ENCODE measurements at places on chromosomes 3 and 15.

- DNase-seq, result no peak
Measured at GRCh38 chr3:72318504-72319193, 529.6 kb downstream of the SHQ1 start.

GRCh38 chr15:39598958-39599845 is 18.3 kb downstream of the THBS1 start:
- DNase-seq, result no peak

DNA sequence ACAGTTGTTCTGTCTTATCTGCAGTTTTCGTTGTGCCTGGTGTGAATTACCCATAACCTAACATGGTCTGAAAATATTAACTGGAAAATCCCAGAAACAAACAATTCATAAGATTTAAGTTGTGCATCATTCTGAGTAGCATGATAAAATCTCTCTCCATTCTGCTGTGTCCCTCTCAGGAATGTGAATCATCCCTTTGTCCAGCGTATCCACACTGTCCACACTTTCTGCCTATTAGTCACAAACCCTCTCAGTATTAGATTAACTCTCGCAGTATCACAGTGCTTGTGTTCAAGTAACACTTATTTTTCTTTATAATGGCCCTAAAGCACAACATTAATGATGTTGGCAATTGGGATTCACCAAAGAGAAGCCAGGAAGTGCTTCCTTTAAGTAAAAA is 203.2 kb downstream of the CGGBP1 start:
- no peak for DNase-seq

GRCh38 chr3:189508784-189509501 is 122.2 kb upstream of the TP63 start:
- DNase-seq, result no peak

- no peak for DNase-seq
Measured at GRCh38 chr15:23642413-23643044, 5.1 kb downstream of the MAGEL2 start.

DNA sequence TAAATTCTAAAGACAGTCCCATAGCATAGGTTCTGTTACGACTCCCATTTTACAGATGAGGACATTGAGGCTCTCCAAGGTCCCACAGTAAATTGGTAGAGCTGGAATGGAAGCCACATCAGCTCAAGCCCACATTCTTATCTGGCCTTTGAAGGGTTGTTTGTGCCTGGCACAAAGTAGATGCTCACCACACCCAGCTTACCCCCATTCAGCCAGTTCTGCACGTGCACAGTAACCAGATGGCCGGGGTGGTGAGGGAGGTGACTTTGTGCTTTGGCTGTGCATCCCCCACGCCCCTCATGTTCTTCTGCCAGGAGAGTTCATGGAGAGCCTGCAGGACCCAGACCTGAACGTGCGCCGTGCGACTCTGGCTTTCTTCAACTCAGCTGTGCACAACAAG is 16.2 kb downstream of the RPL32 start:
- DNase-seq, result no peak

GRCh38 chr3:77800893-77801292 is 761.0 kb downstream of the ROBO2 start:
- DNase-seq, result no peak

- DNase-seq, result no peak
Measured at GRCh38 chr3:124600765-124601164, 129.5 kb upstream of the UMPS start.

- DNase-seq, result no peak
Measured at GRCh38 chr15:39573844-39574243, 7.0 kb upstream of the THBS1 start.

DNA sequence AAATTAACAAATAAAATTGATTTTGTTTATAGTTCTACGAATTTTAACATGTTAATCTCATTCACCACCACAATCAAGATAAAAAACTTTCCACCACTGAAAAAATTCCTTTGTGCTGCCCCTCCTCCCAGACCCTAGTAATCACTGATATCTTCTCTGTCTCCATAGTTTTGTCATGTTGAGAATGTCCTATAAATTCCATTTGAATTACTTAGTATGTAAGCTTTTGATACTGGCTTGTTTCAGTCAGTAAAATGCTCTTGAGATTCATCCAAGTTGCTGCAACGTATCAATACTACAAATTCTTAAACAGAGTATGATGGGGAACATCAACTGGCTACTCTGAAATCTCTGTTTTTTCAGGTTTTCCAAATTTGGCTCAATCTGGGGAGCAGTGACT is 129.6 kb downstream of the CTNNB1 start:
- DNase-seq, result no peak

DNA sequence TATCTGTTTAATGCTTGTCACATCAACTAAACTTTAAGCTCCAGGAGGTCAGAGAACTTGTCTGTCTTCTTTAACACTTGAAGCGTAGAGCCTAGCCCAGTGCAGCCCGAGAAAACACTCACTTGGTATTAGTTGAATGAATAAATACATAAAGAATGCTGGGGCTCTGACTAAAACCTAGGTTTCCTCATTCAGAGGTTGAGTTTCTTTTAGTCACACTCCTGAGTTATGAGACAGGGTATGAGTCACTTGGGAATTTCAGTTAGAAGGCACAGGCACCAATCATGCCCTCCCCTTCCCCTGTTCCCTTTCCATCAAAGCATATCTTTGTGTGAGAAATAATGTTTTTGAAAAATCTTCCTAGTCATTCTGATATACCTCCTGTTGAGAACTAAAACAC is 589.8 kb upstream of the DPPA4 start:
- no peak for DNase-seq

DNA sequence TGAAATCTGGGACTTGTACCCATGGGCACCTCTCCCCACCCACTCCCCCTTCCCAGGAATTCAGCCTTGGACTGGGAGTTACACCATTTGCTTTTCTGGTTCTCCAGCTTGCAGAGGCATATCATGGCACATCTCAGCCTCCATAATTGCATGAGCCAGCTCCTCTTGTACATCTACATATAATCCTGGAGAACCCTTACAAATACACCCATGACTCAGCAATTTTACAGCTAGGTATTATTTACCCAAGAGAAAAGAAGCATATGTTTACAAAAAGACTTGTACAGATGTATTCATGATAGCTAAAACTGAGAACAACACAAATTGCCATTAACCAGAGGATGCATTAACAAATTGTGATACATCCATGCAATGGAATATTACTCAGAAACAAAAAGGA is 58.4 kb downstream of the RPLP1 start:
- no peak for DNase-seq

GRCh38 chr3:77407441-77407840 is 367.5 kb downstream of the ROBO2 start:
- DNase-seq, result no peak

- DNase-seq, result no peak
Measured at GRCh38 chr3:13728487-13728886, 151.4 kb downstream of the WNT7A start.

DNA sequence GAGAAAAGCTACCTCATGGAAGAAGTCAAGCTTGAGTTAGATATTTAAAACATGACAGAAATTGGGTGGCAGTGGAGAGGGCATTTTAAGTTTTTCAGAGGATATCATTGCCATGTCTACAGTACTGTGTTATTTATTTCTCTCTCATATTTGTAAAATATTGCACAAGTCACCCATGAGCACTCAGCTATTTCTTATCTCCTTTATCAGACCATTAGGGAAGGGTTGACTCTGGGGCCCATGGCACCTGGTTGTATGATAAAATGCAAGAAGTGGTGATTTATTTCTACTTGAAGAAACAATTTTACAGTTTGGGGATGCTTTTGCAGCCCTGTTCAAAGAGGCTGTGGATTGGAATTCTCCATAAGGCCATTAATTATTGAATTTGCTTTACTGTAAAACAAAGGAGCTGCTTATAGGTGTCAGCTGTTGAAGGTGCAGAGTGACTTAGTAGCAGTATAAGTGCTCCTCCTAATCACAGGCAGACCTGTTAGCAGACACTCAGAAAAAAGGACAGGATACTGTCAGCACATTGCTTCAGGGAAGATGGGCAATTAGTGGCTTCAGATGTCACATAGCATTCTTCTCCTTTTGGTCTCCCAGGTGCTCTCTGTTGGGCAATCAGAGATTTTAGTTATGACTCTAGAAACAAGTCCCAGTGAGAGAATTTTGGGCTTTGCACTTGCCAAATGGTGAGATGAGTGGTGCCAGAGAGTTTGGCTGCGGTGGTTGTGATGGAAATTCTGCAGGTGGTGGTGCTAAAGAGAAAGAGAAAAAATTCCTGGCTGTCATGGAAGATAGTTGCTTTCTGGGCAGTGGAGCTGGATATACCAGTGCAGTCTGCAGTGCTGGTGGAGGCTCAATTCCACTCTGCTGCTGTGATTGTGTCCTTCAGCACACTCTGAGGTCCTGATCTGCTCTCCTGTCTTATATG is 129.7 kb upstream of the ROPN1 start:
- DNase-seq, result no peak

DNA sequence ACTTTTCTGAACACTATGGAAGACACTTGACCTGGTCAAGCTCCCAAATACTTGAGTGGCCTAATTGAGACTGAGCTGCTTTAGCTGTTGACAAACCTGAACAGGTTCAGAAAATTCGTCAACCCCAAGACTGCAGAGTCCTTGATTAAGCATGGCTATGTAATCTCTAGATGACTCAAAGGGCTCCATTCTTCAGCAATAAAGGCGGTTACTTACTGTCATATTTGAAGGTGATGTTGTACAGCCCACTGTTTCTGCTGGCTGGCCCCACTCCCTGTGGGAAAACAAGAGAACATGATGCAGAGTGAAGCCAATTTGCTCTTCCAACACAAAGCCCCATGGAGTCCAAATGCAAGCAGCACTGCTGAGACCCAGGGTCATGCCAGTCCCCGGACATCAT is 45.1 kb downstream of the IL17RD start:
- no peak for DNase-seq

DNA sequence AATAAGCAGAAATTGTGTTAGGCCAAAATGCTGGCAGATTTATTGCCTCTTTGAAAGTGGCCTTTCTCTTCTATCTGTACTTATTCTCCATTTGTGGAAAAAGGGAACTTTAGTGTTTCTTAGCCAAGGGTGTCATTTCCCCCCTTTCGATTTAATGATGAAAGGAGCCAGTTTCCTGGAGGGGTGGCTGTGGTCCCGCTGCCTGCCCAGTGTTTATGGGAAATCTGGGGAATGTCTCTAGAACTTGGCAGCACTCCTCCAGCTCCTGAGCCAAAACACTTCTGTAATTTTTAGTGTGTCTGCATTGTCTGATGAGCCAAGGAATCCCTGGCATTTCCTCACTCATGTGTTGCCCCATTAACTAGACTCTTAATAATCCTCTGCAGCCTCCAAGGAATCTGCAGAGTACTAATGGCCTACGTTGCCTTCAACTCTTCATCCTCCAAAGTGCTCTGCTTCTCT is 448.8 kb downstream of the GRM7 start:
- DNase-seq, result no peak

- DNase-seq, result no peak
Measured at GRCh38 chr15:38842226-38842625, 277.6 kb upstream of the RASGRP1 start.

DNA sequence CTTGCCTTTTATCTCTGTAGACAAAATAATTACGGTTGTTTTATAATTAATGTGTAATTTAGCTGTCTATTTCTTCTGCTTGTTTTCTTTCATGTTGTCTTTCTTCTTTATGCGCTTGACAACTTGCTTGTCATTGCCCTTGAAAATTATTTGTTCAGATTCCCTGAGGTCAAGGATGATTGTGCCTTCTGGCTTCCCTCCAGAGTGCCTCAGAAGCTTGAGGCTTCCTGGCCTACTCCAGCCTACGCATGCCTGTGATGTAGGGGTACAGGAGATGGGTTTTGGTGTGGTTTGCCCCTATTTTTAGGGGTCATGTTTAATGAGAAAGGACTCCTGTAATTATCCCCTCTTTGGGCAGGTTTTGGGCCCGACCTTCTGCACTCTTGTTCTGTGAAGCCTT is 231.5 kb downstream of the SV2B start:
- no peak for DNase-seq

- no peak for DNase-seq
Measured at GRCh38 chr3:11587766-11588165, 55.9 kb downstream of the VGLL4 start.

- DNase-seq, result no peak
Measured at GRCh38 chr3:195768414-195768813, 43.3 kb downstream of the MUC4 start.

- DNase-seq, result no peak
Measured at GRCh38 chr3:141116721-141117120, 65.6 kb downstream of the SPSB4 start.

- DNase-seq, result no peak
Measured at GRCh38 chr3:141643796-141644195, 94.3 kb upstream of the RNF7 start.

DNA sequence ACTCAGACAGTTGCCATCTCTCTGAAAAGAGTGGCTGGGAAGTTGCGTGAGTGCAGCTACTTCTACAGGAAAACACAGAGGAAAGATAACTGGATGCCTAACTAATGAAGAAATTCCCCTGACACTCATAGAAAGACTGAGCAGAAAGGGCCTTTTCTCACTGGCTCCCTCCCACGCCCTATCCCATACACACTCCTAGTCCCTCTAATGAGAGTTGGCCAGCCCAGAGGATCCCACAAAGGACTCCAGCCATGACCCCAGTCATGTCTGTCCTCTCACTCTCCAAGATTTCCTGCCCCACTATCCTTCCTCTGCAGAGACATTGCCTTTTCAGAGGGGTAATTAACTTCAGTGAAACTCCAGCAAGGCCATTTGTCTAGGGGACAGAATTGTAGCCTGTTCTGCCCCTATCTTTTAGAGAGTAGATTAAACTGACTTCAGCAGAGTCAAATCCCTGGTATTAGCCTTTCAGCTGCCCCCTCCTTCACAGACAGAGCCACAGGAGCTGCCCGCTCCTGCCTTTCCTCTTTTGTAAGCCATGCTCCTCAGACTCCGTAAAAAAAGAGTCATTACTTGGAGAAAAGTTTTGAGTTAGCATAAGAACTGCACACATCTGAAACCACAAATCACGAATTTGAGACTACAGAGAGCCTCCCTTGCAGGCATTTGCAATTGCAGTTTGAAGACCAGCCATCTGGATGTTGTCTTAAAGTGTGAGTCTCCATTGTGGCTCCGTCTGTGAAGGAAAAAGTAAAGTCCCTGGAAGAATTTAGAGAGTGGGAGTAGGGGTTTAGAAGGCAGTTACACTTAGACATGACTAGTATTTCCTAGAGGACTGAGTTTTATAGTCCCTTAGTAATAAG is 129.1 kb upstream of the SEMA6D start:
- no peak for DNase-seq

GRCh38 chr15:48802867-48803266 is 8.0 kb downstream of the CEP152 start:
- no peak for DNase-seq

DNA sequence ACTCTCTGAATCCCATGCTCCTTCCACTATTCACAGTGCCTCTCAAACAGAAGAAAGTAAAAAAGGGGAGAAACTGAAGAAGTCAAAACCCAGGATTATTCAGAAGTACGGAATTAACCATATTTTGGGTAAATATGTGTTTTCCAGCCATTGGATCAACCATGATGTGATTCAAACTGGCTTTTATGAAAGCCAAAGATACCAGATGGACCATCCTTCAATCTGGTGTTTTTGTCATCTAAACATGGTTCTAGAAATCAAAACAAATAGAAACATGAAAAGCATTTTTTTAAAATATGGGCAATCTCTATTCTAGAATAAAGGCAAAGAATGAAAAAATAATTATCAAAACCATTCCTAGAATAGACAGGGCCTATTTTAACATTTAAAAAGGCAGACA is 172.7 kb downstream of the RORA start:
- no peak for DNase-seq

Data from stimulated activated CD8-positive, alpha-beta memory T cell treated with anti-CD3 and anti-CD28 coated beads, Interleukin-12 subunit alpha, Interleukin-12 subunit beta, amount 100 ng/mL, for 4 hours (primary cell).